Activated CD4-positive, alpha-beta T cell treated with anti-CD3 and anti-CD28 coated beads, Interleukin-2, amount 10 ng/mL, durations not matched to agents 24 days and 14 days (primary cell): ENCODE measurements at places on chromosomes 16 and 17.

DNA sequence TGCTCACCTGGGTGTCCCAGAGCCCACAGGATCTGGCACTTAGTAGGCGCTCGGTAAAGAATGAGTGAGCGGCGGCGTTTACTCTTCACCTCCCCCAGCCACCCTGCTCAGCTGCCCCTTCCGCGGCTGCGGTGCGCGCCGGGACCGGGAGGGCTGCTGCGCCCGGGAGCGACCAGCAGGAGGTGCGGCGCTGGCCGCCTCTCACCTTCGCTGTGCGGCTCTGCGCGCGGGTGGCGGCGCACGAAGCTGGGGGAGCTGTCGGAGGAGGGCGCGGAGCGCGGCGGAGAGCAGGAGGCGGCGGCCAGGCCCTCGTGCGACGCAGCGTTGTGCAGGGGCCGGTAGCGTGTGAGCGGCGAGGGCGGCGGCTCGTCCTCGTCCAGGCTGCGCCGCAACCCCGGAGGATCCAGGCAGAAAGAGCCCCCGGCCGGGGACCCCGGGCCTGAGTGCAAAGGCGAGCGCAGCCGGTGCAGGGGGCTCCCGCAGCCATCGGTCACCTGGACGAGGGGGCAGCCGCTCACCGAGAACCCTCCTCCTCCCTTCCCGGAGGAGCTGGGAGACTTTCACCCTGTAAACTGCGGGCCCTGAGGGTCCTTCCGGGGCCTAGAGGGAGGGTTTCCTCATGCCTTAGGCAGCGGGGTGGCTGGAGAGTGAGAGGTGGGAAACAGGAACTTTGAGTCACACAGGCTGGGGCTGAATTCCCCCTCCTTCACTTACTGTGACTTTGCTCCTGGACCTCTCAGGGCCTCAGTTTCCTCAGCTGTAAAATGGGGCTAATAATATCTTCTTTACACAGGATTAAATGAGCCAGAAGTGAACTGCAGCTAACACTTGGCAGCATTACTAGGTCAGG is 12.5 kb downstream of the SAMD14 start:
- peaks cover 56% of the 10 kb centered on the region for H3K27me3 ChIP-seq
- H3K36me3 ChIP-seq, result no peaks in the 10 kb centered on the region
- peak overlapping the region; percentile 65 for H3K4me3 ChIP-seq
- peaks cover 10% of the 10 kb centered on the region for H3K4me1 ChIP-seq

DNA sequence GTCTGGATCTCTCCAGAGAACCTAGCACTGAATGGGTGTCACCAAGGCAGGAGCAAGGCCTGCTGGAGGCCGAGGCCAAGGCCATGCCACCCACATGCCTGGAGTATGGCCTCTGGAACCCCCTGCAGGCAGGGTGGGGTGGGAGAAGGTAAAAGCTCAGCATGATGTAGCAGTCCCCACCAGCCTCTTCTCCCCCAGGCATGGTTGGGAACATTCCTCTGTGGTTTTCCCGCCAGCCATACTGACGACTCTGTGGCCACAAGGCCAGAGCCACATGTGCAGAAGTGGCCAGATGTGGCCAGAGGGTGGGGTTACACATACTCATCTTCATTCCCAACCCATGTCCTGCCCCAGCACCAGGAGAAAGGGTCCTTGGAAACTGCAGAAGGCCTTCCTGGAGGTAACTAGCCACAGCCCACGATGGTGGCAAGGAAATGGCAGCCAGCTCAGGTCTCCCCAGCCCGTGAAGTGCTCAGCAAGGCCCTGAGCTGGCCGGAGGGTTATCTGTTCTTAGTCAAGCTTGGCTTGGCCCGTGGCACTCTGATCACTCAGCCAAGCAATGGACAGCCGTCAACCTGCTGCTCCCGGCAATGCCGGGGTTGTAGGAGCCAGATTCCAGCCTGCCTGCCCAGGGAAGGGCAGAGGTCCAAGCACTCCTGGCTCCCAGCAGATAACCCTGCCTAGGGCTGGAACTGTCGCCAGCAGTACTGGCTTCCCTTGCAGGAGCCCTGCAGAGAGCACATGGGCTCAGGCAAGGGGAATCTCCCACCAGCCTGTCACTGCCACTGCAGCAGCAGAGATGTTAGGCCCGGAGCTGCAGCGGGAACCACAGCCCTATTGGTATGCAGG is 26.1 kb downstream of the HDAC5 start:
- no peak for DNase-seq
- H3K4me1 ChIP-seq, result peaks cover 10% of the 10 kb centered on the region
- H3K4me3 ChIP-seq, result no peak overlapping the region

GRCh38 chr16:11181899-11182279 is 74.1 kb downstream of the SOCS1 start:
- H3K36me3 ChIP-seq, result peaks cover 18% of the 10 kb centered on the region
- H3K27me3 ChIP-seq, result no peaks in the 10 kb centered on the region
- peaks cover 38% of the 10 kb centered on the region for H3K4me1 ChIP-seq
- DNase-seq, result peak; percentile 73
- H3K4me3 ChIP-seq, result peak overlapping the region; percentile 57

DNA sequence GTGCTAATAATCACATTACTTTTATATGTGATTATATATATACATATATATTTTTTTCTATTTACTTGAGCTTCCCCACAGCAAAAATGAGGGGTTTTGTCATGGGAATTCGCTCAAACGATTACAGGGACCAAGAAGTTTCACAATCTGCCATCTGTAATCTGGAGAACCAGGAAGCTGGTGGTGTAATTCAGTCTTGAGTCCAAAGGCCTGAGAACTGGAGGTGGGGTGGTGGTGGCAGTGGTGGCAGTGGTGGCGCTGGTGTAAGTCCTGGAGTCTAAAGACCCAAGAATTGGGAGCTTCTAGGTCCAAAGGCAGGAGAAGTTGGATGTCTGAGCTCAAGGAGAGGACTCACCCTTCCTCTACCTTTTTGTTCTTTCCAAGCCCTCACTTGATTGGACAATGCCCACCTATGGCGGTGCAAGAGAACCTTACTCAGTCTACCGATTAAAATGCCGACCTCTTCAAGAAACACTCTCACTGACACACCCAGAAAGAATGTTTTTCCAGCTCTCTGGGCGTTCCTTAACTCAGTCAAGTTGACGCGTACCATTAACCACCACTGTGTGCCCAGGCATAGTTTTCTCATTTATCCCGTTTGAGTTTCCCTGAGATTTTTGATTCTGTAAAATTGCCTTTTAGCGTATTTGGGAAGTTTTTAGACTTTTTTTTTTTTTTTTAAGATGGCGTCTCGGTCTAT is 31.9 kb downstream of the POLR2A start:
- no peak overlapping the region for H3K4me3 ChIP-seq
- peak overlapping the region; percentile 11 for H3K27ac ChIP-seq
- peaks cover 33% of the 10 kb centered on the region for H3K36me3 ChIP-seq
- peaks cover 15% of the 10 kb centered on the region for H3K4me1 ChIP-seq
- H3K27me3 ChIP-seq, result no peaks in the 10 kb centered on the region
- no peak for DNase-seq

DNA sequence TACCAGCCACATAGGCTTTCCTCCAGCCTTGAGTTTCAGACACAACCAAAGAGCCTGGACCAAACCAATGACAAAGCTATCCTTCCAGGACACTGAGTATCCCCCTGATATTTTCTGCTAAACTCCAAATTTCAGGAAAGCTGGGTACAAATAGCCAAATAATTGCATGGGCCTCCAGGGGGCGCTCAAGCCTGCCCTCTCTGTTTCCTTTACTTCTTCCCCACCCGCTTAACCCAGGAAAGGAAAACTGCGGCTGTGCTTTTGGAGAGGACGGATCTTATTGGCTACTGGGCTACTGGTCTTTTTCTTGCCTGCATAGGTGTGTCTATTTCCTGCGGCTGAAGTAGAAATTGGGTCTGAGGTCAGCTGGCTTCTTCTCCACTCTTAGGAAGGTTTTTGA is 30.1 kb downstream of the GNGT2 start:
- no peak overlapping the region for H3K27ac ChIP-seq
- peak; percentile 88 for DNase-seq
- peaks cover 3% of the 10 kb centered on the region for H3K4me1 ChIP-seq

DNA sequence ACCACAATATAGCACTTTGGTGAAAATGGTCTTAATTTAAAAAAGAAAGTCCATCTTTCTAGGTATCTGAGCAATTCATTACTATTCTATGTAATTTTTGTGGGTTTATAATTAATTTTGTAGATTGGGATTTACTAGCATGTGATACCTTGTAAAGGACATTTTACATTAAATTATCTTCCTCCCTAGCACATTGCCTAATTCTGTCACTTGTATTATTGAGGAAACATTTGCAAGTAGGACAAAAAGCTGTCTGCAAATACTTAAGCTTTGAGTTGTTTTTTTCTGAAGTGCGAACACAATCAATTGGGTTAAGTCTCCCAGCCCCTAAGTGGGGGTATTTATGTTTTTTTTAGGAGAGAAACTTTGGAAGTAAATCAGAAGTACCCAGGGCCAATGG is 167.0 kb downstream of the PRKCA start:
- H3K4me1 ChIP-seq, result peaks cover 56% of the 10 kb centered on the region
- no peak for DNase-seq
- H3K4me3 ChIP-seq, result no peak overlapping the region
- H3K27ac ChIP-seq, result peak overlapping the region; percentile 41
- H3K27me3 ChIP-seq, result no peaks in the 10 kb centered on the region

GRCh38 chr17:46003907-46004748 is 5.1 kb downstream of the STH start:
- DNase-seq, result no peak
- no peak overlapping the region for H3K4me3 ChIP-seq
- peaks cover 4% of the 10 kb centered on the region for H3K4me1 ChIP-seq
- no peaks in the 10 kb centered on the region for H3K36me3 ChIP-seq

DNA sequence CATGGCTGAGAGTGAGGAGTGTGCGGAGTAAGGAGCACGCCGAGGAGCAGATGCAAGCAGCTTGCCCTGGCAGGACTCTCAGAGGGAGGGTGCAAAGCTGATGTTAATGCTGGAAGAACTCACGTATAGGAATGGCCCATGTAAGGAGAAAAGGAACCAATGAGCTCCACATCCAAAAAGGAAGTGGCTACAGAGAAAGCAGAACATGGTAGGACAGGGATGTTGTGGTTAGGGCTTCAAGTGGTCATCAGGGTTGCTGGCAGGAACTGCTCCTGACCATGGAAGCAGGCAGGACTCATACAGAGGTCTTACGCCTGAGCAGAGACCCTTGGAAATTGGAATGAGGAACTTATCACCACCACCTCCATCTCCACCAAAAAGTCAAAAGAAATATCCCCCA is 5.2 kb downstream of the MYO1D start:
- H3K4me1 ChIP-seq, result peaks cover 5% of the 10 kb centered on the region
- no peak overlapping the region for H3K4me3 ChIP-seq
- no peak overlapping the region for H3K27ac ChIP-seq
- no peaks in the 10 kb centered on the region for H3K36me3 ChIP-seq
- peaks cover 27% of the 10 kb centered on the region for H3K27me3 ChIP-seq

GRCh38 chr16:11196286-11196828 is 59.6 kb downstream of the SOCS1 start:
- no peak overlapping the region for H3K4me3 ChIP-seq
- DNase-seq, result no peak
- no peaks in the 10 kb centered on the region for H3K27me3 ChIP-seq
- H3K36me3 ChIP-seq, result peaks cover 7% of the 10 kb centered on the region
- no peak overlapping the region for H3K27ac ChIP-seq

GRCh38 chr16:3618769-3619141 is 7.3 kb upstream of the SLX4 start:
- no peak overlapping the region for H3K27ac ChIP-seq
- H3K36me3 ChIP-seq, result peaks cover 28% of the 10 kb centered on the region
- no peak for DNase-seq
- H3K4me1 ChIP-seq, result peaks cover 25% of the 10 kb centered on the region

GRCh38 chr16:25124503-25124902 is 13.0 kb downstream of the LCMT1 start:
- peaks cover 29% of the 10 kb centered on the region for H3K4me1 ChIP-seq
- no peaks in the 10 kb centered on the region for H3K27me3 ChIP-seq
- no peak overlapping the region for H3K4me3 ChIP-seq
- H3K27ac ChIP-seq, result peak overlapping the region; percentile 49

DNA sequence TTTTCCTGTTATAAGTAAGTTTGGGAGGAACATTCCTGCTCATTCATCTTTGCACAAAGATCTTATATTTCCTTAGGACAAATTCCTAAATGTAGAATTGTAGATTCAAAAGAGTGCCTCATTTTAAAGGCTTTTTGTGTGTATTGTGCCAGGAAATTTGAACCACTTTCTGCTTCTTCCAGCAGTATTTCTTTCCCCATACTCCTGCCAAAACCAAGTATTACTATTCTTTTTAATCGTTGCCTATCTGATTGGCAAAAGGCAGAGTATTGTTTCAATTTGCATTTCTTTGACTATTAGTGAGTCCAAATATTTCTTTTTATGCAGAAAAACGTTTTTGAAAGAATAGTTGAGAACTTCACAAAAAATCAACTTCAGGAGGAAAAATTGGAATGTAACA is 9.3 kb downstream of the ANKS4B start:
- H3K36me3 ChIP-seq, result no peaks in the 10 kb centered on the region
- H3K27ac ChIP-seq, result no peak overlapping the region
- peaks cover 15% of the 10 kb centered on the region for H3K27me3 ChIP-seq
- H3K4me1 ChIP-seq, result no peaks in the 10 kb centered on the region
- H3K4me3 ChIP-seq, result no peak overlapping the region
- DNase-seq, result no peak

DNA sequence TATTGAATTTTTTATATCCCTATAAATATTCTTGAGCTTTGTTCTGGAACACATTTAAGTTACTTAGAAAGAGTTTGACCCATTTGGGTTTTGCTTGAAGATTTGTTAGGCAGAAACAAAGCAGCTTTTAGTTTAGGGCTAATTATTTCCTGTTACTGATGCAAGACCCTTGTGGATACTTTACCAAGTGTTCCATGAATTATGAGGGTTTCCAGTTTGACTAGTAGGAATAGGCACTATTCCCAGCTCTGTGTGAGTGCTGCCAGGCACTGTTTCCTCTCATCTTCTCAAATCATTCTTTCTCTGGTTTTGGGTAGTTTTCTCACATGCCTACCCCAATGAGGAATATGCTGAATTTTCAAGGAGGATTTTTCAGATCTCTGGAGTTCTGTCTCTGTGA is 80.0 kb downstream of the SPACA3 start:
- H3K4me3 ChIP-seq, result no peak overlapping the region
- H3K27ac ChIP-seq, result no peak overlapping the region
- H3K36me3 ChIP-seq, result no peaks in the 10 kb centered on the region
- no peaks in the 10 kb centered on the region for H3K4me1 ChIP-seq
- no peak for DNase-seq
- H3K27me3 ChIP-seq, result peaks cover 9% of the 10 kb centered on the region

- peak; percentile 16 for DNase-seq
- no peaks in the 10 kb centered on the region for H3K36me3 ChIP-seq
- H3K4me1 ChIP-seq, result no peaks in the 10 kb centered on the region
- H3K27ac ChIP-seq, result no peak overlapping the region
- H3K4me3 ChIP-seq, result no peak overlapping the region
Observed at GRCh38 chr16:56109205-56109604, 82.1 kb upstream of the GNAO1 start.

- no peak overlapping the region for H3K4me3 ChIP-seq
- no peaks in the 10 kb centered on the region for H3K27me3 ChIP-seq
- H3K4me1 ChIP-seq, result peaks cover 23% of the 10 kb centered on the region
- peaks cover 18% of the 10 kb centered on the region for H3K36me3 ChIP-seq
- no peak for DNase-seq
- H3K27ac ChIP-seq, result no peak overlapping the region
Observed at GRCh38 chr16:89397331-89397861, 93.0 kb downstream of the ANKRD11 start.

GRCh38 chr17:19238167-19238505 is 970 bp downstream of the EPN2 start:
- H3K27ac ChIP-seq, result no peak overlapping the region
- H3K4me1 ChIP-seq, result peaks cover 4% of the 10 kb centered on the region
- peak overlapping the region; percentile 90 for H3K4me3 ChIP-seq
- peak; percentile 59 for DNase-seq
- H3K27me3 ChIP-seq, result peaks cover 16% of the 10 kb centered on the region
- H3K36me3 ChIP-seq, result no peaks in the 10 kb centered on the region

GRCh38 chr17:1078831-1079561 is 82.1 kb downstream of the TIMM22 start:
- no peak overlapping the region for H3K27ac ChIP-seq
- no peak overlapping the region for H3K4me3 ChIP-seq
- no peak for DNase-seq
- peaks cover 20% of the 10 kb centered on the region for H3K36me3 ChIP-seq
- no peaks in the 10 kb centered on the region for H3K4me1 ChIP-seq
